ENCODE measurements at places on chromosomes 3 and 15.

GRCh38 chr15:43508991-43509659 is 8.3 kb upstream of the MAP1A start:
- no peak for DNase-seq

DNA sequence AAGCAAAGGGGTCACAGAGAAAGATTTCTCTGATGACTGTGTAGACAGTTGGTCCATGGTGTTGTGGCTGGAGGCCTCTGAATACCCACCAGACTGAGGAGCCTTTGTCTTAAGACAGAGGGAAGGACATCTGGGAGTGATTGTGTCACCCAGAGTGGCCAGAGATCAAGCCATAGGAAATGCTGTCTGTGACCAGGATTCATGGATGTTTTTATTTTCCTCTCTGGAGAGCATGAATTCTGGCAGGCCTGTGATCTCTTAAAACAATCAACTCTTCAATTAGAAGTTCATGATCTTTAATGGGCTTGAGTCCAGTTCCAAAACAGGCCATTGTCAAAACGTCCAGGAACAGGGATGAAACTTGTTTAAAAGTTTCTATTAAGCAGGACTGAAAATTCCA is 198.9 kb upstream of the CTDSPL start:
- DNase-seq: no peak

- DNase-seq: no peak
Measured at GRCh38 chr3:87307805-87308204, 31.4 kb upstream of the POU1F1 start.

DNA sequence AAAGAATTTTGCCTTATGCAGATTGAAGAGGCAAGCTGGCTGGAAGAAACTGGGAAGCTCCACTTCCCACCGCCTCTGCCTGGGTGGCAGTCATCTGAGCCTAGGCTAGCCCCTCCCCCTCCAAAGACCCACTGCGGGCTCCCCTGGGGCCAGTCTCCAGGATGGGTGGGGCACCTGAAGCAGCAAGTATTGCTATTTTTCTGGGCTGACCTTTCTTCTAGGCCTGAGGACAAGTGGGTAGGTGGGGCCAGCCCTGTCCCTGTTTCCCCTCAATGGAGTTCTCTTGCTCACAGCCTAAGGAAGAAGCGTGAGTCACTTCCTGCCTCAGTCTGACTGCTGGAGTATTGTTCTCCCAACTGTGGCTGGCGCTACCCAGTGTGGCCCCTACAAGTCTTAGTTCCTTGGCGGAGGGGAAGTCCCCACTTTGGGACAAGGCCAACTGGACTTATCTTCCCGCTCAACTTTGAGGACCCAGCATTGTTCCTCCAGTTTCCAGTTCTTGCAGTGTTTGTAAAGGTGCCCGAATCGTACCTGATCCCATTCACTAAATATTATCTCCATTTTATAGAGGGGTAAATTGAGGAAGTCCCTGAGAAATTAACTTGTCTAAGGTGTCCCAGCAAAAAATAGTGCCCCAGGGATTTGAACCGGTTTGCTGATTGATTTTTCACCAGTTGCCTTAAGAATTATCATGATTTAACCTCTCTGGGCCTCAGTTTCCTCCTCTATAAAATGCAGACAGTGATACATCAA is 1.4 kb downstream of the FURIN start:
- no peak for DNase-seq

DNA sequence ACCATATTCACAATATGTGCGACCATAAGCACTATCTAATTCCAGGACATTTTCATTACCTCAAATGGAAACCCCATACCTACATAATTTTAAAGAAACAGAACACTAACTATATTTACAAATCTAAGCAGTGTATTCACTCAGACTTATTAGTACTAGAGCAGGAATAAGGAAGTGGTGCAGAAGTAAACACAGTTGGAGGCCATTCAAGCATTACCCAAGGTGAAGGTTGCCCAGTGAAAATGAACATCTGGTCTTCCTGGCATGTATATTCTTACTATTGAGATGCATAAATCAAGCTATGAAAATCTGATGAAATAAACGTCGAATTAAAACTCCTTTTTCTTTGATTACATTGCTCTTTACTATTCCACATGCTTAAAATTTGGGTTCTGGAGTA is 78.9 kb upstream of the TTC14 start:
- DNase-seq: no peak

- no peak for DNase-seq
Measured at GRCh38 chr3:142738396-142738795, 14.6 kb downstream of the TRPC1 start.

- no peak for DNase-seq
Measured at GRCh38 chr3:18559331-18559842, 134.2 kb upstream of the SATB1 start.

DNA sequence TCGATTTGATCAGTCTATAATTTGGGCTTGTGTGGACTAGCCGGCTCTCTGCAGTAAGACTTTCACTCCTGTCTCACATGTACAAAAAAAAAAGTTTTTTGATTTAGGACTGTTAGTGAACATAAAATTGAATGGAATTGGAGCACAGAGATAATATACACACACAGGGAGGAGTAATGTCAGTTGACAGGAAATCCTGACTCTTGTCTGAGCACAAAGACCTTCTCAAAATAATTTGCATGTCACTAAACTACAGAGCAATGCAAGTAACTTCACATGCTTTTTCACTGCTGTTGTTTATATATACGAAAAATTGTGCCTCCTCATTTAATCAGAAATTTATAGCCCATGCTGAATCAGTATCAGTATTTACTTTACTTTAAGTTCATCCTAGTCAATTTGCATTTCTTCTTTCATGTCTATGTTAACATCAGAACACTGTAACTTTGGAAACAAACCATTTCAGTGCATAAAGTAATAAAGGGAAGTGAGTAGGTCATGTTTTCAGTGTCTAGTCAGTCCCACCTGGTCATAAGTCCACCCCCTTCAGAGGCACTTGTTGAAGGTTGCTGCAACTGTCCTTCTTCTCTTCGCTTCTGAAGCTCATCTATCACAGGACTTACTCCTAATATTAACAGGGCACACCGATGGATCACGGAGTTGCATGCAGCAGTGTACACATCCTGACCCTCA is 115.8 kb downstream of the FBXL22 start:
- no peak for DNase-seq

GRCh38 chr3:134690226-134690625 is 39.4 kb upstream of the KY start:
- DNase-seq: no peak

GRCh38 chr3:44439499-44440295 is 37.8 kb downstream of the ZNF445 start:
- peak; percentile 42 for DNase-seq

DNA sequence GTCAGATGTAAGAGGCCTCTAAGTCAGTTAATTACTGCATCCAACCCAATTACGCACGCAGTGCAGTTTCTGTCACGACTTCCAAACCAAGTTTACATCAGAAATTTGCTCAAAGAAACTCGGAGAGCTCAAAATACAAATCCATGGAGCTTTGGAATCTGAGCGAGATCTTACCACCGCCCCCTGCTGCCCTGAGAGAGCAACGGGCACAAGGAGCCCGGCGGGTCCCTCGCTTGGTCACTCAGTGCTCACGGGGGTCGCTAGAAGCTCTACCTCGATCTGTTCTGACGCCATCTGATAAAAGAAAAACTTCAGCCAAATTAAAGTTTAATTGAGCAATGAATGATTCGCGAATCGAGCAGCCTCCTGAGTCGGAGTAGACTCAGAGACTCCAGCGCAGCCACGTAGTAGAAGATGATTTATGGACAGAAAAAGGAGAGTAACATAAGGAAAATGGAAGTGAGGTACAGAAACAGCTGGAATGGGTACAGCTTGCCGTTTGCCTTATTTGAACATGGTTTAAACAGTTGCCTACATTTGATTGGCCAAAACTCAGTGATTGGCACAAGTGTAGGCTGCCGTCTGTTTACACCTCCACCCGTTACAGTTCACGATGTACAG is 232.7 kb upstream of the ATP10A start:
- DNase-seq: no peak

DNA sequence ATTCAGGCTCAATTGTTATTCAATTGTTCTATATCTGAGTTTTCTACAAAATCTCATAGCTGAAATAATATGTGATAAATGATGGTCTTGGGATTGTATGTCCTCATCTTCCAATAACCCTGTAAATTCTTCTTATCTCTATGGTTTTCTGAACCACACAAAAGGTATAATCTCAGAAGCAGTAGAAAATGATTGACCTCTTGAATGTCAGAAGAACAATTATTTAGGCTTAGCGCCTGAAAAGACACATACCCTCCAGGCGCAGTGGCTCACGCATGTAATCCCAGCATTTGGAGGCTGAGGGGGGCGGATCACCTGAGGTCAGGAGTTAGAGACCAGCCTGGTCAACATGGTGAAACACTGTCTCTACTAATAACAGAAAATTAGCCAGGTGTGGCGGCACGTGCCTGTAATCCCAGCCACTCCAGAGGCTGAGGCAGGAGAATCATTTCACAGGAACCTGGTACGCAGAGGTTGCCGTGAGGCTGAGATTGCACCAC is 288.0 kb upstream of the TBC1D5 start:
- DNase-seq: no peak

DNA sequence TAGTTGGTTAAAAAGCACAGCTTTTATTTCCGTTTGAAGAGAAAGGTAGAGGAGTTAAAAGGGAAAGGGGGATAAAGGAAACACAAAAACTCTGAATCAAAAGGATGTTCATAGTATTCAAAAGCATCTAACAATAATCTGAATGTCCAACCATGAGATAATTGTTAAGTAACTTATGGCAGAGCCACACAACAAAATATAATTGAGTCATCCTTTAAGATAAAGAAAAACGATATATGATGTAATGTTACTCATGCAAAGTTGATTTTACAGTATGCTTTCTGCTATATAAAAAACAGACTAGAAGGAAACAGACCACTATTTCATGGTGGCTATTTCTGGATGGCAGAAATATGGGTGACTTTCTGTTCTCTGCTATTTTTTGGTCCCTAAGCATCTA is 3.9 kb downstream of the XPC start:
- no peak for DNase-seq

- DNase-seq: no peak
Measured at GRCh38 chr3:119690043-119690656, 12.7 kb upstream of the CFAP91 start.

DNA sequence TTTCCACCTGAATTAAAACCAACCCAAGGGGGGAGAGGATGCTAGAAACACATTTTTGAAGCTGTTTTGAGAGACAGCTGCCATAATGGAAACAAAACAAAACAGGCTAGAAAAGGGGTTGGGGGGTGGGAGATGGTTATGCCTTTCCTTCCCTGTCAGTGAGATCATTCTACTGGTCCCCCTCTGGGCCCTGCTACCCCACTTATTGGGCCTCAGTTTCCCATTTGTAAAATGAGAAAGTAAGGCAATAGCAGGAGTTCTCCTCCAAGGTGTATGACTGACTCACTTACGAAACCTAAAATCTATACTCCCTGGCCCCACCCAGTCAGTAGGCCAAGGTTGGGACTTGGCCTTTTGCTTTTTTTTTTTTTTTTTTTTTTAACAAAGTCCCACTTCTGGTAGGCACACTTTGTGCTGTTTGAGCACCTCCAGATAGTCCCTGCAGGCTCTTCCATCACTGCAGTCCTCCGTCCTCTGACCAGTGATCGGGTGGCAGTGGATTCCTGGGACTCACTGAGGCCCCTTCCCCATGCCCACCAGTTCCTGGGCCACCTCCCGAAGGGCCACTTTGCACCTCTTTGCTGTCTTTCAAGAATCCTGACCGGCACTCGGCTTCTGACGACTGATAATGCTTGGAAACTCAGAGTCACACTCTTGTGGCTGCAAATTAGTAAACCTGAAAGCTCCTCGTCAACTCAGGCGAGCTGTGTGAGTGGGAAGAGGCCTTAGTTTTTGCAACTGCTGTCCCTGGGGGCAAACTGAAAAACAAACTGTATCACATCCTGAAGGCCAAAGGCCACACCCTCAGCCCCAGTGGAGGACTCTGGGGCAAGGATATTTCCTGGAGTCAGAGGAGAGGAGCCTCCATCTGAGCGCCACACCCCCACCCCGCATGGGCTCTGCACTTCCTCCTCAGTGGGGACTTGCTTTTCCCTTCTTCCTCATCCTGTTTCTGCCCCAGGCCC is 6.7 kb upstream of the PSTPIP1 start:
- DNase-seq: no peak

- DNase-seq: no peak
Measured at GRCh38 chr15:48467801-48468200, 136.6 kb downstream of the DUT start.

- no peak for DNase-seq
Measured at GRCh38 chr15:59521443-59521842, 83.5 kb downstream of the FAM81A start.

DNA sequence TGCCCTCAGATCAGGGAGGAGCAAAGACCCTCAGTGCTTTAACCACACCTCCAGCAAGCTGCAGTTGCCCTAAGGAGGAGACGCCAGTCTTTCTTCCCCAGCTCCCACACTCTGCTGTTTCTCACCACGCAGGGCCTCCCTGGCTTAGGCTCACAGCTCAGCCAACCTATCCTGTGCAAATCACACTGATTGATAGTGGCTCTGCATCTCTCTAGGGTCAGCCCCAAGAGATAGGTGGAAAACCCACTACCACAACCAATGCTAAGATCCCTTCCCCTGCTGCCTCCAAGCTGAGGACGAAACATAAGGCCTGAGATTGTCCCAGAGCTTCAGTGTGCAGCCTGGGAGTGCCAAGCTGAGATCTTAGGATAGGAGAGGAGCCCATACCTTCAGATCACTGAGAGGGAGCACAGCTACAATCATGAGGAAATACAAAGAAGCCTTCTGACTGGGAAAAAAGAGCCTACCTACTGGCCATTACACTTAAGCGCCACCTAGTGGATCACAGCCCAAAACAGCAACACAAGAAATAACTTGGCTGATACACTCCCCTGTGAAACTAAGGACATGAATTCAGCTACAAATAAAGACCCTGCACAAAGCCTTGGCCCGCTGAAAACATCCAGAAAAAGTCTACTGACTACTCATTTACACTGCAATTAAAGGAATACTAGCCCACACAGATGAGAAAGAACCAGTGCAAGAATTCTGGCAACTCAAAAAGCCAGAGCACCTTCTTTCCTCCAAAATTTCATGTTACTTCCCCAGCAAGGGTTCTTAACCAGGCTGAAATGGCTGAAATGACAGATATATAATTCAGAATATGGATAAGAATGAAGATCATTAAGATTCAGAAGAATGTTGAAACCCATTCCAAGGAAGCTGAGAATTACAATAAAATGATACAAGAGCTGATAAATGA is 271.5 kb upstream of the DCBLD2 start:
- no peak for DNase-seq

GRCh38 chr3:44976002-44976815 is at the start of the genes EXOSC7 and ZDHHC3:
Gene EXOSC7, plus strand, starts transcription at chr3:44976244. Its CDS starts 34 bp downstream, at chr3:44976278.
Gene ZDHHC3, minus strand, starts transcription at chr3:44976174. Its CDS starts 16,738 bp downstream, at chr3:44959436.
- DNase-seq: peak; percentile 77

DNA sequence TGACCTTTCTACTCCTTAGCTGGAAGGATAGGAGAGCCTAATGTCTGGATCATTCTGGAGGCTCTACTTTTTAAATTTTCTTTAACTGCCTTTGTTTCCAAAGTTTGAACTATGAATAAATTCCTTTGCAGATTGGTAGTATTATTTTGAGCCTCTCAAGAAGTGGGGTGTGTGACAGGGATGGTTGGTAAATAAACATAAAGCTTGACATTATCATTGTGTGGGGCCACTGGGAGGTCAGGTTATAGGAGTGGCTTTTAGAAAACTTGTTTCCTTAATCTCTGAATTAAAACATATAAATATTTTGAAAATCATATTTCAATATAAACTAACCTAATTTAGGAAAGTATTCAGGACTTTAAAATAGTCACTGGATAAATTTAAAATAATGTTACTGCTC is 89.3 kb downstream of the OTOL1 start:
- DNase-seq: no peak
